Stimulated activated CD8-positive, alpha-beta memory T cell treated with anti-CD3 and anti-CD28 coated beads, Interleukin-7, amount 100 ng/mL, for 24 hours (primary cell): ENCODE measurements at places on chromosomes 5 and 9.

DNA sequence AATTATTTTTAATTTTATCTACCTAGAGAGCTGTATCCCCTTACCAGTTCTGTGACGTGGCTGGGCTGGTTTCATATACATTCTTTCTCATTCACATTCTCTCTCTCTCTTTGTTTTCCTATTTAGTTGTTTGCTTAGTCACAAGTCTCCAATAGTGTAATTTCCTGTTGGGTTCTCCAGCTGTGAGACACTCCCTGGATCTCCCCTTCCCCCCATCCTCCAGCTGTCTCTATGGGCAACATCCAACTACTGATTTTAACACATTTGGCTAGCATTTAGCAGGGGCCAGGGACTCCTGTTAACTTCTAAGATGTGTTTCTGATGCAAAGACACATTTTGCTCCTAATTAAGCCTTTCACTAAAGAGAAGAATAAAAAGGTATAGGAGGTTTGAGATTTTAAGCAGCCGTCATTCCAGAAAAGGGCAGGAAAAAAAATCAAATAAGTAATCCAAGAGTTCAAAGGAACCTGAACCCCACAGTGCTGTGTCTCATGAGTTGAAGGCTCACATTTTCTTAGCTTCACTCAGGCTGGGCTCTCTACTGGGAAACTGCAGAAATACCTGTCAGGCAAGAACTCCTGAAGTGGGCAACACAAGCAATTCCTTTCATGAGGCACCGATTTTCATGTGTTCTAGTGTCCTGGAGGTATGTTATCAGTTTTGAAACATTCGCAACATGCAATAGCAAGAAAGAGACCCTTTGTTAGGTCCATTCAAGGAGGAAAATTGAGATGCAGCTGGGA is 198.7 kb upstream of the C9orf72 start:
- DNase-seq, result no peak

GRCh38 chr5:6183391-6184390 is 194.7 kb downstream of the MED10 start:
- DNase-seq, result no peak

DNA sequence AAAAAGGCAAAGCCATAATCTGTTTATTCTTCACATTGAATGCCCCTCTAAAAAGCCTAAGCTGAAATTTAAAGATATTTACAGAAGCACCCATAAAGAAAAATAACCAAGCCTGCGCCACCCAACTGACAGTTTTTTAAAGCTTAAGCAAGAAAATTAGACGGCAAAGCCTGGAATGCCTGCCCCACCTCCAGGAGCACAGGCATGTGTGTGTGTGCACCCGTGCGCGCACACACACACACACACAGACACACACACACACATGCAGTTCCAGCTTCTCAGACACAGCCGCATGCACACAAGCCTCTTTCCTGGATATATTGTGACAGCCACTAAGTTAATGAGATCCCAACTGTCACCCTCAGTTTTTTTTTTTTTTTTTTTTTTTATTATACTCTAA is 88.2 kb downstream of the FRMD3 start:
- DNase-seq, result no peak

- DNase-seq, result no peak
Observed at GRCh38 chr5:54793468-54794134, 191.8 kb downstream of the ESM1 start.

DNA sequence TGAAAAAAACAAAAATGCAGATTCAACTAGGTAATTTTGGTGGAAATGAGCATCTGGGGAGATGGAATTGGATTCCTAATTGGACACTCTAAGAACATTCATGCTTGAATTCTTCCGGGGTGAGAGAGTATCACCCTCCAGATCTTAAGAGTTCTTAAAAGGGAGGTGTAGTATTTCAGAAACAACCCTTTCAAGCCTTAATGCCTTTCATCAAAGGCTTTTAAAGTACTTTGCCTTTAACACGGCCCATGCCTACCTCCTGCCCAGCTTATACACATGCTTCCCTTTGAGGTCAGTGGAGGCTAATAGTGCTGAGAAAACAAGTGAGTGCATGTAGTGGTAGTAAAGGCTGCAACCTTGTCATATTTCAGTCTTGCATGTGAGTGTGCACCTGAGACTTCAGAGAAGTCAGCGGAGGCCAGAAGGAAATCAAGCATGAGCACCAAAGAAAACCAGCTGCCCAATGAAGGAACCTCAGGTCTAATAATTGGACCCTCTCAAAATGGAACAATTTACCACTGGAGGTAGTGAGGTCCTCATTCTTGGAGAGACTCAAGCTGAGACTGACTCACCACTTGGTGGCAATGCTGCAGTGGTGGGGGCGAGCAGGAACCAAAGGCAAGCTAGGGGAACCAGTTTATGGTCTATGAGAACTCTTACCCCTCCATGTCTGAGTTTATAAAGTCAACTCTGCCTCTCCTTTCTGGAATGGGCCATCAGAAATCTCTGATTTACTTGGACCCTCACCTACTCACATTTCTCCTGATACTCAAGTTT is 98.4 kb upstream of the GDNF start:
- no peak for DNase-seq

- DNase-seq, result no peak
Observed at GRCh38 chr5:150022158-150022531, 21.6 kb downstream of the HMGXB3 start.

- DNase-seq, result no peak
Observed at GRCh38 chr5:125550274-125550673, 803.8 kb upstream of the ZNF608 start.

DNA sequence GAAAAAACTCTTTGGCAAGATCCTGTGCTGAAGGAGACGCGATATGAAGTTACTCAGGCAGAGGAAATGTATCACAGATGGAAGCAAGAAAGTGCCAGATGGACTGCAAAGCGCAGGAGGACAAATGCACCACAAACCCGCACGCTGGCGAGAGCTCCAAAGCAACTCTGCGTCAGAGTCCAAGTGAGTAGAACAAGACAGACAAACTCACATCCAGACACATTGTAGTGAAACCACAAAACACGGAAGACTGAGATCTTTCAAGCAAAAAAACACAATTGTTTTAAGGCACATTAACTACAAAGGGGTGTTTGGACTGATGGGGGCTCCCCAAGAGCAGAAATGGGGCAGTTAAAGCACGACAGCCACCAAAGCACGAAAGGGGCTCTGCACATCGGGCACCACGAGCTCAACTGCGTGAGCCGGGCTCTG is 39.2 kb upstream of the NKD2 start:
- DNase-seq, result no peak

GRCh38 chr9:131731237-131731636 is 8.6 kb downstream of the RAPGEF1 start:
- no peak for DNase-seq

GRCh38 chr9:29282121-29282520 is 1708.8 kb upstream of the C9orf72 start:
- DNase-seq, result no peak

- DNase-seq, result no peak
Observed at GRCh38 chr5:61822584-61822983, 483.4 kb upstream of the KIF2A start.

GRCh38 chr9:128720841-128721486 is 3.0 kb downstream of the ZDHHC12 start:
- no peak for DNase-seq

DNA sequence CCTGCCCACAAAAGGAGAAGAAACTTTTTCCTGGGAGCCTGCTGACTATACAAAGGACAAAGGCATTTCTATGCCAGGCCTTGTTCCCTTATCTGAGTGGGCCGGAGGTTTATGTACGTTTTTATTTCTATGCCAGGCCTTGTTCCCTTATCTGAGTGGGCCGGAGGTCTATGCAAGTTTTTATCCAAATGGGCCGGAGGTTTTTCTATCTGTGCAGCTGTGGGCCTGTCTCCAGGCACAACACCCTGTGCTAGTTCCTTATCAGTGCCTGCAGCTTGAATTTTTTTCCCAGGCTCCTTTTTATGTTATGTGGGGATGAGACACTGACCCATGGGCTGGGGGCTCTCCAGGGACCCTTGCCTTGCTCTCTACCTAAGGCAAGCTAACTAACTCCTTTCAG is 5.5 kb downstream of the SLC25A2 start:
- DNase-seq, result no peak

GRCh38 chr5:128163991-128164390 is 80.4 kb downstream of the SLC12A2 start:
- no peak for DNase-seq

DNA sequence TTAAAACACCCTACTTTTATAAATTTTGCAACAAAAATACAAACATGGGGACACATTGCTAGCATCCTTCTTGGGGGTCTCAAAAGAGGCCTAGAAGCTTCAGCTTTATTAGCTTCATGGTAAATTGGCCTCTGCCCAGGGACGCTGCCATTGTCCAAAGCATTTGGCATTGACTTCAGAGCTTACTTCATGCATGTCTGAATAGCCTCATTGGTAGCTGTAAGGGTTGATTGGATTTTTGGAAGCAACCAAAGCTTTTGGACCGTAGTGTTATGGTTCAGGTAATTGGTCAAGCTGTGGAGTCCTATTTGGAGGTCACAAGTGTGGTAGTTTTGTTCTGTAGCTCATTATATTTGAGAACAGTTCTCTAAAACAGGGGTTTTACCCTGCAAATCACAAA is 411.7 kb upstream of the SLC24A2 start:
- DNase-seq, result no peak

DNA sequence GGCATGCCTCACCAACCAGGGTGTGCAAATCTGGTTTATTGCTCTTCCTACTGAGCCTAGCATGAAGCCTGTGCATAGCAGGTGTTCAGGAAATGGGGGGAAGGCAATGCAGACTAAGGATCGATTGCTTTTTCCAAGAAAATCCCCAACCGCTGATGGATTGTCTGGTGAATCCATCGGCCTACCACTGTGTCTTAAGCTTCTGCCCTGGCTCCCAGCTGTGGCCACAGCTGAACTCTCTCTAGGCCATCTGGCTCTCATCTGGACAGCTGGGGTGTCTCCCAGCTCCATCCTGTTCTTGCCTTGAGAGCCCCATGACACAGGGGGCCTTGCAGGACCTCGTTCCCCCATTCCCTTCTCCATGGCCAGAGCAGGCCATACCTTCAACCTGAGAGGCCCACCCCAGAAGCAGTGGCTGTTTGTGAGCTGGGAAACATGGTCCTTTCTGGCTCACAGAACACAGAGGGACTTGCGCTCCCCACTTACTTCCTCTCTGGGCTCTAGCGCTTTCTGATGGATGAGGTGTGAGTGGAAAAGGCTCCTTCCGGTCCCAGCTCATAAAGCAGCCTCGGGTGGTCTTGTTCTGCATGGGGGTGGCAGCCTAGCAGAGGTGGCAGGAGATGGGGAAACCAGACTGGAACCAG is 41.8 kb downstream of the COL27A1 start:
- DNase-seq, result no peak

GRCh38 chr5:170216257-170216864 is 16.4 kb upstream of the C5orf58 start:
- no peak for DNase-seq

DNA sequence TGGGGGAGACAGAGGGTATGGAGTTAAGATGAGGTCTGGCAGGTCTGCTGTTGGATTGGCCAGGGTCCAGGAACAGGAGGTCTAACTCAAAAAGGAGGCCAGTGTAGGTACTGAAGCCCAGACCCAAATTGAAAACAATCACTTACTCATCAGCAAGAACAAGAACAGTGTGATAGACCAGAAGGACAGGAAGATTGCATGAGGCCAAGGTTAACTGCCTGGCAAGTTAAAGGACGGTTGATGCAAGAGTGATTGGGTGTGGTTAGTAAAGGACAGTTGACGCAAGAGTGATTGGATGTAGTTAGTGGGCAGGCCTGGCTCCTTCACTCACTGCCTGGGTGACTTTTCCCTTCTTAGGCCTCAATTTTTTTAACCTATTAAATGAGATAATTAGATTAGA is 132.6 kb downstream of the PDZD2 start:
- DNase-seq, result no peak
